ENCODE measurements at places on chromosomes 16 and 17.
A peak's percentile ranks its signal among the peaks of the same experiment; 100 is the strongest.

GRCh38 chr17:77796176-77796860 lies 162.2 kb upstream of the TNRC6C start:
- DNase-seq = no peak

- DNase-seq = no peak
Observed at GRCh38 chr17:39402890-39403605, 1.6 kb upstream of the FBXL20 start.

- no peak for DNase-seq
Observed at GRCh38 chr17:33260638-33261037, 32.5 kb downstream of the ASIC2 start.

DNA sequence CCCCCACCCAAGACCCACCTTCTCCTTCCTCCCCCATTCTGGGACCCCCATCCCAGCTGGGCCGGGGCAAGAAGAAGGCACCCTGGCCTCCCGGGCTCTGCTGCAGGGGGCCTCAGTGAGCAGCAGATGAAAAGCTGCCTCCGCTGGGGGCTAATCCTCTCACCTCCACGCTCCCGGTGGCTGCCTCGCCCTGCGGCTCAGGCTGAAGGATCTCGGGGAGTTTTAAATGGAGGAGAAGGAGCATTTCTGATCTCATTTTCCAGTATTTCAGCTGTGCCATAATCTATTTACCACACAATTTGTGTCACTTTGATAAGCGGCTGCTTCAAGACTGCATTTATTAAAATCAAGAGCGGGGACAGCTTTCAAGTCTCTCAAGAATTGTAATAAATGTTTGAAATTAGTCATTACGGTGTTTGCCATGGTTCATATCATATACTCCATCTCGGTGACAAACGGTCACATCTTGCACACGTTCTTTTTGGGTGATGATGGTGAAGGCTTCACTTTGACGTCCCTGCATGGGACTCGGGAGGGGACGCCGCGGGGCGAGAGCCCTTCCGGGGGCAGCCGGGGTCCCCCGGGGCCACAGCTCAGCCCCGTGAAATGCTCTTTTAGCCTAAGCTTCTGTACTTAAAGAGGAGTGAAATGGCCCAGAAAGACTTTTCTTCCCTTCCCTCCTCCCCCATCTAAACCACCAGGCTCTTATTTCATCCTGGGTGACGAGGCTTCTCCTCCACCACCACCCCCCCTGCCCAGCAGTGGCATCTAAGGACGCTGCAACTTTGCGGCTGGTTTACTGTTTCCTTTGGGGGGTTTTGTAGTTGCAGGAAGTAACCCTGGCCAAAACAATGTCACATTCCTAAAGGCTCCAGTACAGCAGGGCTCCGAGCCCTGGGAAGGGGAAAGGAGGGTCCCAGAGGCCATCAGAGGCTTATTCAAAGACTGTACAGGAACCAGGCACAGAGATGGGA lies 313.1 kb upstream of the TNRC6C start:
- DNase-seq = peak; percentile 56
